ENCODE measurements at places on chromosomes 5 and 9. TPM values are rescaled to one million over a fixed set of nuclear protein-coding genes. Genes with fewer than 3 reads are reported as not detected.

Gene PIP5K1B
- total RNA-seq = 54.0 TPM

GRCh38 chr9:26502311-26502710 lies 390.3 kb downstream of the CAAP1 start:
- DNase-seq = no peak

Gene IL17B
- total RNA-seq = not detected

Gene SPOCK1
- total RNA-seq = 16.6 TPM

DNA sequence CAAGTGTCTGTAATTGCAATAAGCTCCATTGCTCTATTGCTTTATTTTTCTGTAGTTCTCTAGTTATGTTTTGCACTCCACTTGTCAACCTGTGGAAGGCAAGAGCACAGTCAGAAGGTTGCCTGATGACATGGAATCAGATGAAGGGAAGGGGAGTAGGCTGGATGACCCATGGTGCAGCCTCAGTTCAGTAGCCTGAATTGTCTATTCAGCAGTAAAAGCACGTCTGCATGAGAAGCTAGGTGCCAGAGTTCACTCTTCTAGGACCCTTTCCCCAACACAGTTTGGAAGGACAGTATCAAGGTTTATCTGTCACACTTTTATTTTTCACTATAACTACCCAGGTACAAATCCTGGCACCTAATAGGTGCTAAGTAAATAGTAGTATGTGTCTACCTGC lies 39.3 kb downstream of the SLC44A1 start:
- DNase-seq = no peak

Gene C5orf52
- total RNA-seq = not detected

Gene BNC2
- 11.4 TPM for total RNA-seq

GRCh38 chr9:127053960-127054359 lies 68.5 kb downstream of the ANGPTL2 start:
- DNase-seq = no peak

Gene FOXD4L5
- total RNA-seq = not detected

DNA sequence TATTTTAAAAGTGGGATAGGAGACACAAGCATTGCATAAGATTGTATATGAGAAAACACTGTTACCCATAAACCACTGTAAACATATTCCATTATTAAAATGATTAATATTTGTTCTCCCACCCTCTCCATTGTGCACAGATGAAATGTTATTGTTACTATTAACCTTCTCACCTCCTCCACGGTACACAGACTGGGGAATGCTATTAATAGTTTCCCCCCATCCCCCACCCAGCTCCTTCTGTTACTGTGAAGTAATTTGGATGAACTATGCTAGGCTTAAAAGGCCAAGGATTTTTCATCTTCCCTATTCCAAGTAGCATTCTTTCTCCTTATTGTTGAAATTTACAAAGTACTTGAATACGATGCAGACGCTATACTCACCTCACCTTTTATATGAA lies 91.4 kb downstream of the JAKMIP2 start:
- no peak for DNase-seq

- DNase-seq = no peak
Measured at GRCh38 chr5:173011566-173011965, 28.0 kb downstream of the ATP6V0E1 start.

DNA sequence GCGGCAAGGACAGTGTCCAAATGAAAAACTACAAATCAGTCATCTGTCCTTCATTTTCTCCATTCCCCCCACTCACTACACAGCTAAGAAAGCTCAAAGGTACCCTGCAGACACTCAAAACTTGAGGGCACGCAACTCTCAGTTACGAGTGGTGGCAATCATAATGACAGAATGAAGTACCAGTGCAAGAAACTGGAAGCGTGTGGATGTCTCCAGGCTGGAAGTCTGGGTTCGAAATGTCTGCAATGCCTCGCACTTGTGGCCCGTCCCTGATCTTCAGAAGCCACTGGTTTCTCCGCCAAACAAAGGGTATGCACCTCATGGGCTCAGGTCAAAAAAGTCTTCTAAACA lies 597 bp upstream of the CENPH start:
- no peak for DNase-seq

DNA sequence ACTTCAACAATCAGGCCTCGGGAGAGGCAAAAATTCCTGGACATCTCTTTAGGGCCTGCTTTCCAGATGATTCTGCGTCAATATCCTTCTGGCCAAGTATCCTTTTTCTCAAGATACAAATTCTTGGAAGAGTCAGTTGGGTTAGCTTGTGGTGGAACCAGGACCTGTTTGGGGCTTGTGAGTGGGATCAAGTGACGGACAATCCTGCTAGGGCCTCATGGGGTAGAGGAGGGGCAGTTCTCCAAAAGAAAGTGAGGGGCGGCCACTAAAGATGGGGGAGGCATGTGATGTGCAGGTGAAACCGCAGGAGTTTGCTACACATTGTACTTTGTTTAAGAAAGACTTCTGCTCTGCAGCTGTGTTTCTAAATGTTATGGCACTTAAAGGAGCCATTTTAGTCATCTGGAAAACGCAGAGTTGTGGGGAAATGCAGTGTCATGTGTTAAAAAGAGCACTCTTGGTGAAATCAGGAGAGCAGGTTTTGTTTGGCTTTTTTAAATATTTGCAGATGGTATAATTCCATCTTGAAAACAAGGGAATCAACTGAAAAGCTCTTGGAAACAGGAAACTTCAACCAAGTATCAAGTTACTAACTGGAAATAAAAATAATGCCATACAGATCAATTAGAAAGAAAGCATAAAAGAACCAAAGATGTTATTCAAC lies 27.4 kb upstream of the GSN start:
- no peak for DNase-seq

DNA sequence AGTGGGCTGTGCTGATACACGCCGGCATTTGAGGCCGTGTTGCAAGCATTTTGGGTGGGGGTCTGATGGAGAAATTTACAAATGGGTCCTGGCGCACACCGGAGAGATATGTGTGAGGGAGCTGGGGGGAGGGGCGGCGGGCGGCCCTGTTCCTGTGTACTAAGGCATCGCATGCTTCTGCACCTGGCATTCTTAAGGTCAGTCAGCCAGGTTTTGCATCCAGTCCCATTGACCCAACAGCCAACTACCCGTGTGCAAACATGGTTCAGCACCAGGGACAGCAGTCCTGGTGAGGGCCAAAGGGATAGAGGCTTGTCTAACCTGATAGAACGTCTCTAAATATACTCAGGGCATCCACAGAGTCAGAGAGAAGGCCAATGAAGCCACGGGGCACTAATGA lies 839 bp downstream of the GABRG2 start:
- DNase-seq = peak; percentile 22

Gene PCDHGA3
- 2.1 TPM for total RNA-seq

- DNase-seq = peak; percentile 10
Measured at GRCh38 chr5:119273391-119273839, 82.4 kb upstream of the TNFAIP8 start.

Data from upper lobe of left lung (tissue), 6 donors.